ENCODE measurements at places on chromosomes 6 and 20.

GRCh38 chr6:12361042-12361765 is 71.0 kb downstream of the EDN1 start:
- DNase-seq: no peak

- DNase-seq: no peak
Measured at GRCh38 chr6:45688180-45688579, 310.4 kb upstream of the SUPT3H start.

DNA sequence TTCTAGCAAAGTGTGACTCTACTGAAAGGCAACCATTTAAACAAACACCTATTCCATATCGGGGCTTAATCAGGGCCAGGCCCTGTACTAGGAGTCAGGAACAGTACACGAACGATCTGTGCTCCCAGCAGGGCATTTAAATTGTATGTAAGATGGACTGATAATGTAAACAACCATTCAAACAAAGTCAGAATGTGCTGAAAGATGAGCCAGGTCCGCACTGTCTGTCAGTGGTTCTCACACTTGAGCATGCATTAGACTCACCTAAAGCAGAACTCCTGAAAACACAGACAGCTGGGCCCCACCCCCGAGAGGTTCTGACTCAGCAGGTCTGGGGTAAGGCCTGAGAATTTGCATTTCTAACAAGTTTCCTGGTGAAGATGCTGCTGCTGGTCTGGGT is 81.6 kb downstream of the PXDC1 start:
- DNase-seq: no peak

- no peak for DNase-seq
Measured at GRCh38 chr20:24459733-24460132, 9.7 kb upstream of the SYNDIG1 start.

DNA sequence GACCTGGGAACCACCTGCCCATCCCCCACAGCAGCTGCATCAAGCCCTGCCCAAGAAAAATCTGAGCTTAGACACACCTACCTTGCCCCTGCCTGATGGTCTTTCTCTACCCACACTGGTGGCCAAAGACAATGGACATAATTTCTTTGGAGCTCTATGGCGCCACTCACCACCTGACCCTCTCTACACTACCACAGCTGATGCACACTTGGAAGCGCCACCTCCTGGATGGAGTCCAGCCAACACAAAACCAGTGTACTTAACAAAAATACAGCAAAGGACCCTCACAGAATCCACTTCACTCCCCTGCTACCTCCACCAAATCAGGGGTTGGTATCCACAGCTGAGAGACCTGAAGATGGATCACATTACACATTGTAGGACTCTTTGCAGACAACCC is 39.7 kb upstream of the CLVS2 start:
- no peak for DNase-seq

DNA sequence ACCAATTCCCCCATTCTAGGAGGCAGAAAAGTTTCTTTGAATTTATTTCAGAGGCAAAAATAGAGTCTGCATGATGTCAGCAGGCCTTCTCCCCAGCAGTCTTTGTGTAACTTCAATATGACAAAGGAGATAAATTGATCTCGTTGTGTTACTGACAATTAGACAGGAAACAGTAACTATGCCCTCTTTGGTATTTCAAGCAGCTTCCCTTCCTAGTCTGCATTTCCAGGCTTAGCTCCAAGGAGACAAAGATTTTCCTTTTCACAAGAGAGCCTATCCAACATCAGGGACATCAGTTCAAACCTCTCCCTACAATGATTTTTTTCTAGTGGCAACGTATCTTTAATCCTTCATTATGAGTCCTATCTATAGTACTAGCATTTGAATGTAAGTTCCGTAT is 245.9 kb upstream of the HSF2 start:
- DNase-seq: no peak

DNA sequence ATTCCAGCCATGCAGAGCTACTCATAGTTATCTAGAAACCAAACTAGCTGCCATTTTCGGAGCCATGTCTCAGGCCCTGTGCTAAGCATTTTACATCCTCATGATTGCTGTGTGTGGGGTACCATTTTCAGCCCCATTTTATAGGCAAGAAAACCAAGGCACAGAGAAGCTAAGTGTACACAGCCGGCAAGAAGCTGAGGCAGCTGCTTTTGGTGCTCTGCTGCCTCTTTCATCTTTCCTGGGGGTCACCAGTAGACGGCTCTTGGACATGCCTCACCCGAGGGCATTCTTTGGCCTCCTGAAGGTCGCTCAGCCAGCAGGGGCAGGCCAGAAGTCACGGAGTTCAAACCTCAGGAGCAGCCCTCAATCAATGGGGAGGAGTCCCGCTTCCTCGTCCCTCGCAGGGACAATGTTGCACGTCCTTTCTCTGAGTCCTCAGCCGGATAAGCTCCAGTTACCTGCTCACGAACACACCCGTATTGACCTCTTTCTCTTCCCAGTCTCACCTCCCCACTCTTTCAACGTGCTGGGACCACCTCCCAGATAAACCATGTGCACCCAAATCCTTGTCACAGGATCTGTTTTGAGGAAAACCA is 82.6 kb upstream of the BLCAP start:
- no peak for DNase-seq

GRCh38 chr6:129946439-129947140 is 71.8 kb upstream of the L3MBTL3 start:
- DNase-seq: no peak

- no peak for DNase-seq
Measured at GRCh38 chr6:72916906-72917305, 295.0 kb downstream of the KCNQ5 start.

- DNase-seq: no peak
Measured at GRCh38 chr6:23349521-23350147, 776.4 kb upstream of the NRSN1 start.

- DNase-seq: no peak
Measured at GRCh38 chr6:8941577-8941976, 506.2 kb upstream of the SLC35B3 start.

- no peak for DNase-seq
Measured at GRCh38 chr6:13046084-13046483, 282.3 kb downstream of the TBC1D7 start.

GRCh38 chr20:58223358-58223941 is 5.0 kb downstream of the ANKRD60 start:
- no peak for DNase-seq

- peak; percentile 6 for DNase-seq
Measured at GRCh38 chr6:17393892-17394631, 667 bp downstream of the CAP2 start.

- no peak for DNase-seq
Measured at GRCh38 chr6:52117352-52117751, 29.9 kb upstream of the PKHD1 start.

DNA sequence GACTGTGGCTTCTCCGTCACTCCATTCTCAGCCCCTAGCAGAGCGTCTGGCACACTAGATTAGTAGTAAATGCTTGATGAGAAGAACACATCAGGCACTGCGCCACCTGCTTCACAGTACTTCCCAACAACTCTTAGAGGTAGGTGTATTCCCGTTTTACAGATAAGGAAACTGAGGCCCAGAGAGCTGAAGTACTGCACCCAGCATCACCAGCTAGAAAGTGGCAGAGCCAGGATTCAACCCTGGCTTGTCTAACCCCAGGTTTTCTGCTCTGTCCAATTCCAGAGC is 3.5 kb downstream of the PRND start:
- DNase-seq: no peak

- DNase-seq: no peak
Measured at GRCh38 chr6:82691997-82692396, 328.4 kb downstream of the TPBG start.

DNA sequence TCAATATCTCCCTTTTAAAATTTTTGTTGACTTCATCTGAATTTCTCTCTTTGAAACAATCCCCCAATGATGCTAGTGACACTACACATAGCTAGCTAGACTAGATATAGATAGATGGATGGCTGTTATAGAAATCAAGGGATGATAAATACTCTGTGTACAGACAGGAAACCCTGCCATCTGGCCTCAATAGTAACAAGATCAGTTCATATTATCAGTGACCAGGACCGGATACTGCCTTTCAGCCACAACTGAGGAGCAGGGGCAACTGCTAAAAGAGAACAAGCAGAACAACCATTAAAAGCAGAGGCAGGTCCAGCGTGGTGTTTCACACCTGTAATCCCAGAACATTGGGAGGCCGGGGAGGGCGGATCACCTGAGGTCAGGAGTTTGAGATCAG is 118.3 kb upstream of the FAM184A start:
- no peak for DNase-seq

DNA sequence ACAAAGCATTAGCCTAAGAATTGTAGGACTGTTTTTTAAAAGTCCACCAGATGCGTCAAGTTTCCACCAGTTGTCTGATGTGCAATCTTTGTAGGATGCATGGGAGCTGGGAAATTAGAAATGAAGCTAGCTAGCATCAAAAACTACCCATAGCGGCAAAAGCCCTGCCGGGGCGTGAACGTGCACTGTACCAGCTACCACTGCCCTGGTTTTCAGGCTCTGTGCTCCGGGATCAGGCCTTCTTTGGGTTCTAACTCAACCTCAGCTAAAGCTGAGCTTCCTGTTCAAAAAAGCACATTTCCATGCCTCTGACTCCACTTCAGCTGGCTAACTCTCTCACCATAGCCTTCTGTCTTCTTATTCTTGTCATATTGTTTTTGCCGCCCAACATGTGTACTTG is 26.9 kb upstream of the FUCA2 start:
- DNase-seq: no peak

- DNase-seq: no peak
Measured at GRCh38 chr20:45470937-45471336, 1.4 kb downstream of the WFDC2 start.

- DNase-seq: peak; percentile 83
Measured at GRCh38 chr6:149140137-149140909, 177.2 kb upstream of the TAB2 start.

DNA sequence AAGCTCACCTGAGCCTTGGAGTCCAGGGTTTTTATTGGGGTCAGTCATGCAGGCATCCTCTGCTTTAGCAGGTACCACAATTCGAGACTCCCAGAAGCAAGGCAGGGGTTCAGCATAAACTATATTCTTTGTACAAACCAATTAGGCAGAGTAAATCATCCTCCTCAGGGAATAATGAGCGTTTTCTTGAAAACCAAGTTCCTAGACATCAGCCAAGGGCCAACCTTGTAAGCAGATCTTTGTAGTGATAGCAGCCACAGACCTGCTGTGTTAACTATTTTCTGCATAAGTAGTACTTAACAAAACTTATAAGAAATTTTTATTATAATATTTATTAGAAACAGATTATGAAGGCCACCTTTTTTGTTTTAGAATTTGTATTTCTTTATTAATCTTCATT is 74.7 kb downstream of the STXBP5 start:
- DNase-seq: no peak

- DNase-seq: peak; percentile 76
Measured at GRCh38 chr20:5056801-5057599, 55.7 kb upstream of the SLC23A2 start.

- no peak for DNase-seq
Measured at GRCh38 chr6:159640722-159641482, 52.1 kb downstream of the SOD2 start.

- no peak for DNase-seq
Measured at GRCh38 chr6:134145786-134146185, 93.4 kb upstream of the SLC2A12 start.

DNA sequence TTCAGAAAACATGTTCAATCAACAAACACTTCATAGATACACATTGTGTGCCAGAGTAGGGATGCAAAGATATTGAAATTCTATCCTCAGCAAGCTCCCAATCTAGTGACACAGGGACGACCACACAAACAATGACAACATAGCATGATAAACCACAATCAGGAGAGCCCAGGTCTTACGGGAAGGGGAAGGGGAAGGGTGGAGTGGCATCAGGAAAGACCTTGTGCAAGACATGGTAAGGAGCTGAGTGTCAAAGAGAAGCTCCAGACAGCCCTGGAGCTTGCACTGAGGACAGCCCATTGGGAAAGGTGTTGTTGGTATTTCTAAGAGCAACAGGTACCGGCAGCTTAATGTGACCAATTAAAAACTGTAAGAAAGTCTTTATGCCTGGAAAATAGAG is 103.6 kb downstream of the PDE7B start:
- DNase-seq: no peak

- DNase-seq: peak; percentile 32
Measured at GRCh38 chr20:11891077-11891775, 26.5 kb upstream of the BTBD3 start.

GRCh38 chr6:157089851-157090250 is 233.5 kb downstream of the TMEM242 start:
- no peak for DNase-seq

DNA sequence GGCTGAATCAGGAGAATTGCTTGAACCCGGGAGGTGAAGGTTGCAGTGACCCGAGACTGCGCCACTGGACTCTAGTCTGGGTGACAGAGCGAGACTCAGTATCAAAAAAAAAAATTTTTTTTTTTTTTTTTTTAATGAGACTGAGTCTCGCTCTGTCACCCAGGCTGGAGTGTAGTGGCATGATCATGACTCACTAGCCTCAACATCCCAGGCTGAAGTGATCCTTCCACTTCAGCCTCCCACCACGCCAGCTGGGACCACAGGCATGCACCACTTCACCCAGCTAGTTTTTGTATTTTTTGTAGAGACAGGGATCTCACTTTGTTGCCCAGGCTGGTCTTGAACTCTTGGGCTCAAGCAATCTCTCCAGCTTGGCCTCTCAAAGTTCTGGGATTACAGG is 53.3 kb downstream of the MYO6 start:
- no peak for DNase-seq

DNA sequence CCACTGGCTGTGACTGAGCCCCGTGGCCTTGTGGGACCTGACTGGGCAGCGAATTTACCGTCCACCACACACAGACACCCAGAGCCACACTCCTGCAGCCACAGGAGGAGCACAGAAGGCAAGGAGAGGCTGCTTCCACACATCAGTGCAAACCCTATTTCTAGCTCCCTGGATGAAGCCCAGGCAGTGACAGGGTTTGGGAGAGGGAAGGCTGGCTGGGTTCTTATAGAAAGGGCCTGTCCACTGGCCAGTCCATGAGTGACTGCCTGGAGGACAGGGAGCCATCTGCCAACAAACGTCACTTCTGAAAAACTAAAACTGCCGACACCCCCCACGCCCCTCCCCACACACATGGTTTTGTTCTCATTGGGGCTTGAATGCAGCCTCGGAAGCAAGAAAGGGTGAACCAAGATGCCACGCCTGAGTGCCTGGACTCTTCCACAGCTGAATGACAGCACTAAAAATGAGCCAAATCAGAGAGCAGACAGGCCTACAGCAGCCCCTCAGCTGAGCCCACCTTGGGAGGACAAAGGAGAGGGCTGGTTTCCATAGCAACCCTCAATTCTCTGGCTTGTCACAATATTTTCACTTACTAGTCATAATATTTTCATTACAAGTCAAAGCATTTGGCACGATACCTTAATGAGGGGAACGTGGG is 38.4 kb downstream of the RRBP1 start:
- DNase-seq: no peak

All from activated naive CD4-positive, alpha-beta T cell treated with anti-CD3 and anti-CD28 coated beads, Interleukin-2, amount 50 U/mL, for 72 hours (primary cell).